Germinal center (tissue), 1 donor: ENCODE measurements at places on chromosomes 11 and 22.

DNA sequence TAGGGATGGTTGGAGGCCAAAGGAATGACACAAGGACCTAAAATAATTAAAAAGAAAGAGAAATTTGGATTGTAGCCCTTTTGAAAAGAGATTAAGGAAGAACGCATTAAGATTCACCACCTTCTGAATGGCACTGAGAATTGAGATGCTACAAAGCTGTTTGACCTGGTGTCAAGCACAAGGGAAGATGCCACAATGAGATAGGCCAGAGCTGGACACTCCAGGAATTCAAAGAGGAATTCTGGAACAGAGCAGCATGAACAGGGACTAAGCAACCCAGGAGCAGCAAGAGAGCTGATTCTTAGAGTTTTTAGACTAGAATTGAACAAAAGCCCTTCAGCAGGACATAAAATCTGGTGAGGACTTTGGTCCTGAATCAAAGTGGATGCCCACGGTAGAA is 11.6 kb upstream of the CECR2 start:
- DNase-seq = no peak

- DNase-seq = no peak
Measured at GRCh38 chr11:102427068-102427467, 25.5 kb downstream of the TMEM123 start.

DNA sequence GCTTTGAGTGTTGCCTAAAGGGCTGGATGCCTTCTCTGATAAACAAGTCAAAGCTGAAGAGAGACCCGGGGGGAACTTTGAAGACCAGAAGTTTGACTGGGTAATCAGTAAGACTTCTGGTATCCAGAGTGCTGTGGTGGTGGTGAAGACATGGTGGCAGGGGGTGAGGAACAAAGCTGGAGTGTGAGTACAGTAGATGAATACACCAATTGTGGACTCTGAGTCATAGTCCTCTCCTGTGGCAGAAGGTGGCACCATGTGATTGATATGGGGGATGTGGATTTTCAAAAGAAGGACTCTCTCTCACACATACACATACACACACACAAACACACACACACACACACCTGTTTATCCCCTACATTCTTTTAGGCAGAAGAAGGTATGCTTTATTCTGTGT is 12.3 kb downstream of the MS4A6A start:
- no peak for DNase-seq

DNA sequence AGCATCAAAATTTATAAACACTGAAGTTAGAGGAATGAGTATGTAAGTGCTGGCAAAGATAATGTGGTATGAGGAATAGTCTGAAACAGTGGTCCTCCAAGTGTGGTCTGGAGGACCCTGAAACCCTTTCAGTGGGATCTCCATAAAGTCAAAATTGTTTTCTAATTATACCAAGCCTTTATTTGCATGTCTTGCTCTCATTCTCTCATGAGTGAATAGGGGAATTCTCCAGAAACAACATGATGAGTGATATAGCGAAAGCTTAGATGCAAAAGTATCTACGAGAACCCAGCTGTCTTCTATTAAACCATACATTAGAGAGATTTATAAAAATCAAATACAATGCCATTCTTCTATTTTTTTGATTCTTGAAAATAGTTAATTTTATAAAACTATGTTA is 145.0 kb upstream of the RAG2 start:
- no peak for DNase-seq

GRCh38 chr11:18752502-18752901 is 26.5 kb upstream of the IGSF22 start:
- DNase-seq = no peak

DNA sequence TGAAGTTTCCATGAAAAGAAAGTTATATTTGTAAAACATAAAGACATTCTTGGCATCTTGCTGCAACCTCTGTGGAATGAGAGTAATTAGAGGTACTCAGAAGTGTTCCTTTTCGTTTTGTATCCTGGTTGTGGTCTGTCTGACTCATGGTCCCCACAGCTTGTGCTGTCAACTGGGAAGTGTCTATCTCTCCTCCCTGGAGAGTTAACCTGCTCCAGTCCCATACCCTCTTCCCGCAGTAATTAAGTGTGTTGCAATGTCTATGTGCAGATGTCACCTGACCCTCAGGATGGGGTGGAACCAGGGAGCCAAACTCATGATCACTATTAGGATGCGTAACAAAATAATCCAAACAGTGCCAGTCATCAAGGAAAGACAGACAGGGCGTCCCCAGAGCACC is 23.0 kb upstream of the ZDHHC13 start:
- DNase-seq = no peak

GRCh38 chr11:123183391-123184099 is 11.5 kb downstream of the CLMP start:
- DNase-seq = no peak

DNA sequence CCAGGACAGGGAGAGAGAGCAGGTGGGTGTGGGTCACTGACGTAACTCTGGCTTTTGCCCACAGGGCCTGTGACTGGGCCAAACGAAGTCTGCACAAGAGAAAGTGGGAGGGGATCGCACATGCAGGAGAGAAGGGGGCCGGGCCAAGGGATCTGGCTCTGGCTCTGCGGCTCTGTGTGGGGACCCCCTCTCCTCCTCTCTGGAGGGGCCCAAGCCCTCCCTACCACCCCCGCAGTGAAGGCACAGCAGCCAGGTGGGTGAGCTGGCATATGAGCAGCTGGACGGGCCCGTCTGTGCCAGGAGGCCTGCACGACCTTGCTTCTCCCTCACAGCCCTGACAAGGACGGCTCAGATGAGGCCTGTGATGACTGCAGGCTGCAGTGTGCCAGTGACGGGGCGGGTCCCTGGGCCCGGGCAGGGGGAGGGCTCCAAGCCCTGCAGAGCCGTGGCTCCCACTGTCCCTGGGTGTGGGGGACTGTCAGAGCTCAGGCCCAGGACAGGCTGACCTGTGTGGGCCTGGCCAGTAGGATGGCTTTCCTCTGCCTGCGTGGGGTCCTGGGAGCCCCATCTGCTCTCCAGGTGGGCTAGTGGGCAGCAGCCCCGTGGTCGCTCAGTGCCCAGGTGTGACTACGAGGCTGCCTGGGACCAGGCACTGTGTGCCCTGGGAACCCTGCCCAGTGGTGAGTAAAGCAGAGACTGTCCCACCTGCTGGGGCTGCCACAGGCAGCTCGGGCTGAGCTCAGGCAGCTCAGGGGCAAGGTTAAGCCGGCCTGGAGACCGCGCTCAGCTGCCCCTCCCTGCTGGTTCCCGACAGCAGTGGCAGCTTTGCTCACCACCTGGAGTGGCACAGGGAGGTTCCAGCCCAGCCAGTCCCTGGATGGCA is 22.2 kb downstream of the MRGPRG start:
- DNase-seq = no peak

DNA sequence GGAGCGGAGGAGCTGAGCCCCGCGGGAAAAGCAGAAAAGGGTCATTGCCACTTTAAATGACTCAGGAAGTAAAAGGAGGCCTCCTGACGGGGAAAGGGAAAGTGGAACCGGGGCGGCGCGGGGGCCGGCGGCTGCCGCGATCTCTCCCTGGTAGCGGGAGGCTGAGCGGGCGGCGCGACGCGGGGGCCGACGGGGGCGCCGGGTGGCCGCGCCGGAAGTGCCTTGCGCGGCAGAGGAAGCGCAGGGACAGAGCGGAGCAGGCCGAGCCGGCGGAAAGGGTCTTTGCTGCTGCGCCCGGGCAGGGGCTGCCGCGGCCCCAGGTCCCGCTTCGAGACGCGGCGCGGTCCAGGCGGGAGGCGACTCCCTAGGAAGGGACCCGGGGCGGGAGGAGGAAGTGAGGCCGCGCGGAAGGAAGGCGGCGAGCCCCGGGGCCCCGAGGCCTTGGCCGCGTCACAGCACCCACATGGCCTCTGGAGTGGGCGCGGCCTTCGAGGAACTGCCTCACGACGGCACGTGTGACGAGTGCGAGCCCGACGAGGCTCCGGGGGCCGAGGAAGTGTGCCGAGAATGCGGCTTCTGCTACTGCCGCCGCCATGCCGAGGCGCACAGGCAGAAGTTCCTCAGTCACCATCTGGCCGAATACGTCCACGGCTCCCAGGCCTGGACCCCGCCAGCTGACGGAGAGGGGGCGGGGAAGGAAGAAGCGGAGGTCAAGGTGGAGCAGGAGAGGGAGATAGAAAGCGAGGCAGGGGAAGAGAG is at the start of gene TRIM44:
Gene TRIM44 (plus strand): TSS at position 127 of the 759 bp plus-strand sequence. CDS start 337 bp downstream, at position 464.
- DNase-seq = peak; percentile 84

- no peak for DNase-seq
Measured at GRCh38 chr11:34890089-34890488, 26.1 kb downstream of the APIP start.

DNA sequence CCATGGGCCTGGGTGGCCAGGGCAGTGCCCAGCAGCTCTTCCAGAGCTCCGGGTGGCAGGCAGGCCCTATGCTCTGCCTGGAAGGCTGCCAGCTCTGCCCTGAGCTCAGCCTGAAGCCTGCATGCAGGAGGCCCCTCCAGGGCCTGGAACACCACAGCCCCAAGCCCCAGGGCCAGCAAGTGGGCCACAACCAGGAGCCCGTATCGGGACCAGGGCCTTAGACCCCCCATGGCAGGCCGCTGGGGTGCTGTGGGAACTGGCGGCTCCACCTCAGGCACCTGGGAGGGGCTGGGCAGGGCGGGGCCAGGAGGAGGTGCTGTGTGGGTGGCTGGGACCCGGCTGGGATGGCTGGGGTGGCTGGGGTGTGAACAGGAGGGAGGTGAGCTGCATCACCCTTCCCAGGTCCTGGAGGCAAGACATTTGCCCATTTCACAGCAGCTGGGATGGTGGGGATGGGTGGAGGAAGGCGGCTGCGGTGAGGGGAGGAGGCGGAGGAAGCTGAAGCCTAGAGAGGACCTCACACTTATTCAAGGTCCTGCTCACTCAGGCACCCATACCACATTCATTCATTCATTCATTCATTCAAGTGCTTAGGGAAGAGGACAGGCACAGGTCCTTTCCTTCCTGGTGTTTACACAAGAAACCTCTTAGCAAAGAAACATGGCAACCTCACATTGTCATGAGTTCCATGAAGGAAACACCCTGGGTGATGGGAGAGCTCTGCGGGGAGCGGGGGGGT is at the start of gene KCNK7:
Gene KCNK7 (minus strand): TSS at position 258 of the 739 bp plus-strand sequence. CDS start 28 bp downstream, at position 230.
- DNase-seq = no peak

DNA sequence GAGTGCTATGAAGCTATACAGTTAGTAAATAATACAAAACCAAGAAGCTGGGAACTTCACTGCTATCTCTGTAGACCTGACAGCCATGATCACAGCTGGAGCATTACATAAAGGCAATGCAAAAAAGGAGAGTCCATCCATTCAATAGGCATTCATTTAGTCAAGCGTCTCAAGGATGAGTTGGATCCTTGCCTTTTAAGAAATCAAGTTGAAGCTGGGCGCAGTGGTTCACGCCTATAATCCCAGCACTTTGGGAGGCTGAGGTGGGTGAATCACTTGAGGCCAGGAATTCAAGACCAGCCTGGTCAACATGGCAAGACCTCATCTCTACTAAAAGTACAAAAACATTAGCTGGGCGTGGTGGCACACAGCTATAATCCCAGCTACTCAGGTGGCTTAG is 48.1 kb upstream of the ALKBH3 start:
- DNase-seq = no peak

DNA sequence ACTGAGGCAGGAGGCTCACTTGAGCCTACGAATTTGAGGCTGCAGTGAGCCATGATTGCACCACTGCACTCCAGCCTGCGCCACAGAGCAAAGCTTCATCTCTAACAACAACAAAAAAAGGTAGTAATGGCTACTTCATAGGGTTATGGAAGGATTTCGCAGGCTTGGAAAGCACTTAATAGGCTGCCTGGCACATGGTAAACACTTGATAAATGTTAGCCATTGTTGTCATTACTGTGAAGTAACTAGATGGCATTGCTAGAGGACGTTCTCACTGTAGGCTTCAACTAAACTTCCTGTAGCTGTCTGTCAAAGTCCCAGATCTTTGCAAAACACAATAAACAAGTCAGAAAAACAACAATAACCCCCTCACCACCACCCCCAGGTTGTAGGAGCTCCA is 357.2 kb upstream of the NARS2 start:
- DNase-seq = no peak

DNA sequence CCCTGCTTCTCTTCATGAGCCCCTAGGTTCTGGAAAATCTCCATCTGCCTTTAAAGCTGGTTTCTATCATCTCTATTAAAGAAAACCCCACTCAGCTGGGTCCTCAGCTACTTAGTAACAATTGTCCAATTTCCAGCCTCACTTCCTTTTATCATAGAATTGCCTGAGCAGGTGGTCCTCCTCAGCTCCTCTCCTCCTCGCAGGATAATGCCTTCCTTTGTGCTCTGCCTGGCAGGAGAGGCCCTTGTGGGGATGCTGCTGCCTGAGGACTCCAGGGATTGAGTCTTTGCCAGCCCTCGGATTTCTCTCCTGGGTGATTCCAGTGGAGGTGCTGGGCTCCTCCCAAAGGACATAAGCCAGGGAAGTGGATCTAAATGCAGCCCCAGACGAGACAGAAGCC is 448.3 kb downstream of the INSC start:
- DNase-seq = no peak

- DNase-seq = no peak
Measured at GRCh38 chr11:6925636-6926207, 504 bp upstream of the ZNF215 start.

GRCh38 chr22:29469755-29470154 is 10.3 kb upstream of the NEFH start:
- DNase-seq = no peak

GRCh38 chr22:20424932-20425565 is 12.6 kb downstream of the SCARF2 start:
- no peak for DNase-seq

DNA sequence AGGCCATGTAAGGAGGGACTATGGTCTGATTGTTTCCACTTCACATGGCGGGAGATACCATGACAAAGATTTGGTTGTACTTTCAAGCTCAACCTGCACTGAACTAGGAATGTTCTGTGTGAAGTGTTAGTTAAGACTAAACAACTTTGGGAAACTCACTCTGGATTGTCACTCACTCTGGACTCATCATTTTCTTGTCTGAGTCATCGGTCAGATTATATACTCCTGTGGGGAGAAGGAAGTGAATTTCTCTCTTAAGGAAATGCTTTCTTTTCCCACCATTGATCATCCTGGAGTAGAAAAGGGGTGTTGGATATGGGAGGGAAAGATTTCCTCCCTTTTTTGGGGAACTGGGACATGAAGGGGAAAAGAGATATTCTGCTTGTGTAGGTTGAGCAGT is 26.9 kb upstream of the CAT start:
- no peak for DNase-seq

- no peak for DNase-seq
Measured at GRCh38 chr11:64384981-64385944, 26.3 kb downstream of the RPS6KA4 start.

DNA sequence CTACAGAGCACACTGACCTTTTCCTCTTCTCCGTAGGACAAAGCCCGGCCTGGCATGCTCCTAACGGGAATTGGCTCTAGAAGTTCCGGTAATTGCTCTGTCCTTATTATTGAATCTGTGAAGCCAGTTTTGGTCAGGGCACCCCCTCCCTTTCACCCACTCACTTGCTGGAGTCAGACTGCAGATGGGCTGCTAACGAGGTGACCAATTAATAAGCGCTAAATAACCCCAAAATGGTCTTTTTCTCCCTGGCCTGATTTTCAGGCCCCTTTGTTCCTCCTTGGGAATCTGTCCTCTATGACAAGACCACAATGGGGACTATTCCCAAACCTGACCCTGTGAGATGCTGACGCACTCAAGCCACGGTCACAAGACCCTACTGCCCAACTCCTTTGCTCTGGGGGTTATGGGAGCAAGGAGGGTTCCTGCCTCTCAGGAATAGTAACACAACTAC is 610.0 kb upstream of the CADM1 start:
- DNase-seq = no peak
